Tibial nerve (tissue), 4 donors: ENCODE measurements at places on chromosomes 1 and 21.

DNA sequence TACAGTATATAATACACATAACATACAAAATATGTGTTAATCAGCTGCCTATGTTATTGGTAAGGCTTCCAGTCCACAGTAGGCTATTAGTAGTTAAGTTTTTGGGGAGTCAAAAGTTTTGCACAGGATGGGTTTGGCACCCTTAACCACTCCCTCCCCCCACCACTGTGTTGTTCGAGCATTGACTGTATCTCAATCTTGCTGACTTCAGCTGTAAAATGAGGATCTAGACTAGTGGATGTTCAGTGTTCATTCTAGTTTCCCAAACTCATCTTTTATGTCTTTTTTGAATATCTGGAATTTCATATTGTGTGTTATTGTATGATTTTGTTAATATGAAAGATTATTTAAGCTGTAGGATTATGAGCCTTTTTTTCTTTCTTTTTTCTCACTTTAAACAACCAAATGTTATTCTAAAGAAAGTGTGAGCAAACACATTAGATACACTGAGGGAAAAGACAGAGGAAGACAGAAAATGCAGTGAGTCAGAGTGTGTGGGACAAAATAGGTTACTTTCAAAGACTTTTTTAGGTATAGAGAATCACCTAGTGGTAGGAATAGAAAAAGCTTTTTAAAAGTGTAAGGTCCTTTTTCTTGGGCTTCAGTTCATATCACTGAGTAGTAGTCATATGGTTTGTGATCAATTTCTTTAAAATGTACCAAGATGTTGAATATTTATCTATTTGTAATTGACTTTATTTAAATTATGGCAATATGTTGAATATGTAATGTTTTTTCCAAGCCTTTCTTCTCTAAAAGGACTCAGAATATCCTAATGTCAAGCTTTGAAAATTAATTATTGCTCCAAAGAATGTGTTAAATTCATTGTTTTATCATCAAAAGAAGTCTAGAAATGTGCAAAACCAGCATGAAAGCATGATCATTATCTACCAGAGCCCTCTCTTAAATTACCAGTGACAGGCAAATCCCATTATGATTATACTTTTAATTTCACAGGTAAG lies 17.9 kb upstream of the CENPF start:
- DNase-seq: no peak

- DNase-seq: no peak
Measured at GRCh38 chr1:87743256-87743655, 414.6 kb downstream of the LMO4 start.

DNA sequence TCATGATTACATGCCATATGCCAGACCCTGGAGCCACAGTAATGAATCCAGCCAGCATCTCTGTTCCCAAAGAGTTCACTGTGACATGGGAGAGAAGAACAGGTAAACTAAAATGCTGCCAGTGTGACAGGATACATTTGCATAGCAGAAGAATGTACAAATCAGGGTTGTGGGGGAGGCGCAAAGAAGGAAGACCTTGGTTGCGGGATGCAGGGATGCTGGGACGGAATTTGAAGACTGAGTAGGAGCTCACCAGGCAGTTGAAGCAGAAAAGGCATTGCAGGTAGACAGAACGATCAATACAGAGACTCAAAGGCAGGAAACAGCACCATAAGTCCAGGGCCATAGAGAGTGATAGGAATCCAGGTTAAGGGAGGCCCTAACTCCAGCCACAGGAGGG lies 180.3 kb upstream of the ZC3H12A start:
- no peak for DNase-seq

- DNase-seq: no peak
Measured at GRCh38 chr1:150791585-150791984, 16.5 kb downstream of the CTSK start.

DNA sequence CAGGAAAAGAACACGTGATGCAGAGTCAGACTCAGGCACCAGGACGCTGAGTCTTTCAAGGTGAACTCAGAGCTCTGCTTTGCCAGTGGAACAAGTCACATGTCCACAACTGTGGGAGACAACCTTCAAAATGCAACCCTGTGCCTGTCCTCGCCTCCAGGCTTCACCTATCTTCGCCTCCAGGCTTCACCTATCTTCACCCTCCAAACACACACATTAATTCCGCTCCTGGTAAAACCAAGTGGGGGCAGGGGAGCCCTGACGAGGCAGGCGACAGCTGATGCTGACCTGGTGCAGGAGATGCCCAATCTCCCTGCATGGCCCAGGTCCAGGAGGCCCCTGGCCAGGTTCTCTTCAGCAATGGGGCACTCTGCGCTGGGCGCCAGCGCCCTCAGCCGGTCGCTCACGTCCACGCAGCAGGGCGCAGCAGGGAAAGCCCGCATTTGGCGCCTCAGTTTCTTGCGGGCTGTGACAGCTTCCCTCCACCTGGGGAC lies 28.0 kb upstream of the LSS start:
- no peak for DNase-seq

DNA sequence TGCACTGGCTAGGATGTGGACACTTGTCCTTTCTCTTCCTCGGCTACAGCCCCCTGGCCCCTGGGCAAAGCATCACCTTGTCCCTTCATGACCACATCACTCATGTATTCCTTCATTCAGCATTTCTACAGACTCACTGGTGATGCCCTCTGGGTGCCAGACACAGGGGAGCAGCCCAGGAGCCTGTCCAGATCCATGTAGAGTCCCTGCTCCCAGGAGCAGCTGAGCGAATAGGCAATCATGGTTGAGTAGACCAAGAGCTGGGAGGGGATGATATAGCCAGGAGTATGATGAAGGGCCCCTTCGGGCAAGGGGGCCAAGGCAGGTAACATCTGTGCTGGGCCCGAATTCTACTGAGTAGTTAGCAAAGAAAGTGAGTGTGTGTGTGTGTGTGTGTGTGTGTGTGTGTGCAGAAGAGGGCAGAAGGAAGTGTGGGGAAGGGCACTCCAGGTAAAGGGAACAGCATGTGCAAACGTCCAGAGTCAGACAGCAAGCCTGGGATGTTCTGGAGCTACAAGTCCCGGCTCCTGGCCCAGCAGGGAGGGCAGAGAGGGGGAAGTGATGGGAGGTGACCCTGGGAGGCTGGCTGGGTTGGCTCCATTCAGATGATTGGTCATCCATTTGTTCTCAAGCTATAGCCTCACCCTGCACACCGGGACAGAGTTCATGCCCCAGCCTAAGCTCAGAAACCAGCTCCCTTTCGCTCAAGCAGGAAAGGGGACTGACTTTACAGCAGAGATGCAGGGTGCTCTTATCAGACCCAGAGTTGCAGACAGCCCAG lies 21.0 kb upstream of the PIK3CD start:
- DNase-seq: no peak

DNA sequence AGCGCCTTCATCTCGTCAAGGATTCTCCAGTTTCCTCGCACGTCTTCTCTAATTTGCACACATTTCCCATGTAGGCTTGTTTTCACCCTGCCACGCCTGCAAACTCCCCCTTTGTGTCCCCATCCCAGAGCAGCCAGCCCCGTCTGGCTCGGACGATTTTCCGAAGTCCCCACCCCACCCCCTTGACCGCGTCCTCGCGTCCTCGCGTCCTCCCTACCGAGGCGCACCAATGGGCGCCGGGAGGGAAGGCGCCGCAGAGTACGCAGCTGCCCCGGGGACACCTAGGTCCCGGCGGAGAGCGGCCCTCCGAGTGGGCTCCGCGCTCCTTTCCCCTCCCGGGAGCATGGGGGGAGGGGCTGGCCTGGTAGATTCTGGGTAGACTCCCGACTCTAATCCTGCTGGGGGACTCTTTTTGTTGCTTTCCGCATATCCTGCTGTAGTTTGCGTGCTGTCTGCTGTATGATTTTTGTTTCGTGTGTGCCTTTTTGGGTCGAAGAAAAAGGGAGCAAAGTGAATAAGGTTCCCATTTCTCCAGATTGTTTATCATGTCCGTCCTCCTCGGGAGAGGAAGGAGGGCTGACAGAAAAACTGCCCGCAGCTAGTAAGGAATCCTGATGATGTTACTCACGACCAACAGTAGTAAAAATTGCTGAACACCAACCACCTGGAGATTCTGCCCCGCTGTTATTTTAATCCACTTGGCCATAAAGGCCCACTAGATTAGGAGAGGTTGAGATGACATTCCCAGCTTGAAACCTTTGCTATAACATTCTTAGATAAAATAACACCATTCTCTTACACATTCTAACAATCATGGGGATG lies 1.5 kb downstream of the CACHD1 start:
- no peak for DNase-seq

GRCh38 chr1:61079898-61080336 lies 2.4 kb upstream of the NFIA start:
- peak; percentile 80 for DNase-seq

GRCh38 chr1:109091078-109091838 lies 694 bp downstream of the TMEM167B start:
- no peak for DNase-seq

- no peak for DNase-seq
Measured at GRCh38 chr21:28518630-28519029, 474.0 kb downstream of the LTN1 start.

DNA sequence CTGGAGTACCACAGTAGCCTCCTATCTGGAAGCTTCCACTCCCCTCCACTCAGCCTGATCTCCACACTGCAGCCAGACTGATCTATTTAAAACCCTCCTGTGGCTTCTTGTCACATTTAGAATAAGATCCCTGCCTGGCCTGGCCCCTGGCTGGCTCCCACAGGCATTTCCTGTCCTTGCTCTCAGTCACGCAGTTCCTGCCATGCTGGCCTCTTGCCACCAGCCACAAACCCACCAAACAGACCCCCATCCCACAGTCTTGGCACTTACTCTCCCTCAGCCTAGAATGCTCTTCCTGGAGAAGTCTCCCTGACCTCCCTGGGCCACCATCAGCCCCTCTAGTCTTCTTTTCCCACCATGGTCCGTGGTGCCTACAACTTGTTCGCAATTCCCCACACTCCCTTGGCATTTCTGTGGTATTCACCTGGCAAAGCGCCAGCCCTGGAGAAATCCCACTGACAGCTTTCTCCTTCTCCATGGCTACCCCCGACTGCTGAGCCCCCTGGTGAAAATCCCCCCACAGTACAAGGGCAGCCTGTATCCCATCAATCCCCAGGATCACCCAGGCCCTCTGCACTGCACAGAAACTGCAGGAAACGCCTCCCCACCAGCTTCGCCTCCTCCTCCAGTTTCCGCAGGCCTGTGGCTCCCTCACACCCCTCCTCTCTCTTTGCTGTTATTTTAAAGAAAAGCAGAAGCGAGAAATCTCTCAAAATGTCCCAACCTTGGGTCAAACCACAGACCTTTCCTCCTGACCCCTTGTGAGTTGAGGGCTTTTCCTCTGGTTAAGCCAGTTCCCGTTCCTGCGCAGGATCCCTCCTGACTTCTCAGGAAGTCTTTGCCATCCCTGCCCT lies 94.5 kb downstream of the SYT2 start:
- DNase-seq: no peak

GRCh38 chr1:52532247-52532646 lies 20.6 kb downstream of the TUT4 start:
- DNase-seq: no peak

- DNase-seq: no peak
Measured at GRCh38 chr1:111471012-111471411, 2.8 kb upstream of the C1orf162 start.

- no peak for DNase-seq
Measured at GRCh38 chr1:85275701-85276214, 674 bp downstream of the BCL10 start.

DNA sequence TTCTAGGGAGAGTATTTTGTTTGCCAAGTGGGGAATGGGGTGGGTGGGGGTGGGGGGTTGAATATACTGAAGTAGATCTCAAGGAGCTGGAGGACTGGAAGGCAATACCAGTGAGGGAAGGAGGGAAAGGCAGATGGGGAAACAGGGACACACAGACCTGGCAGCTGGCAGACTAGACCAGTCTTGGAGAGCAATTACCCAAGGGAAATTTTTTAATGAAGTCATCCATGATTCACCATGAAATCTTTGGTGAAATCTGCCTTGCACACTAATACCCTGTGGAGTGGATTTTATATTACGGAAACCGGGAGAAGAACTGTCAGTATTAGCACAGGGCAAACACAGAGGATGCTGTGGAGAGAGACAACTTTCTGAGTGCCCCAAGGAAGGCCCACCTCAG lies 29.7 kb upstream of the MARK1 start:
- DNase-seq: no peak

- DNase-seq: no peak
Measured at GRCh38 chr1:222935239-222935900, 120.5 kb downstream of the DISP1 start.

DNA sequence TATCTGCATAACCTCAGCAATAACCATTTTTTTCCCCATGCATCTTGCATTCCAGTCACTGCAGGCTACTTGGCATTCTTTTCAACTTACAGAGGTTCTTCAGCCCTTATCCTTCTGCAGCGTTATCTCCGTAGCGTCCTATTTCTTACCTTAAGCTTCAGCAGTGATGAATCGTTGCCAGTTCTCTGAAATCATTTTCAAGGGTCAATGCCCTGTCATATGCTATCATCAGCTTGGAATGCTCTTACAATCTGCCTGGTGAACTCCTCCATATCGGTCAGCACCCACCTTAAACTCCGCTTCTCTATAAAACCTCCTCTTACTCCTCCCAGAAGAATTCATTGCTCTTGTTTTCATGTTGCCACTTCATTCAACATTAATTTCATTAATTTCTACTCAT lies 105.1 kb upstream of the DPH5 start:
- DNase-seq: no peak

DNA sequence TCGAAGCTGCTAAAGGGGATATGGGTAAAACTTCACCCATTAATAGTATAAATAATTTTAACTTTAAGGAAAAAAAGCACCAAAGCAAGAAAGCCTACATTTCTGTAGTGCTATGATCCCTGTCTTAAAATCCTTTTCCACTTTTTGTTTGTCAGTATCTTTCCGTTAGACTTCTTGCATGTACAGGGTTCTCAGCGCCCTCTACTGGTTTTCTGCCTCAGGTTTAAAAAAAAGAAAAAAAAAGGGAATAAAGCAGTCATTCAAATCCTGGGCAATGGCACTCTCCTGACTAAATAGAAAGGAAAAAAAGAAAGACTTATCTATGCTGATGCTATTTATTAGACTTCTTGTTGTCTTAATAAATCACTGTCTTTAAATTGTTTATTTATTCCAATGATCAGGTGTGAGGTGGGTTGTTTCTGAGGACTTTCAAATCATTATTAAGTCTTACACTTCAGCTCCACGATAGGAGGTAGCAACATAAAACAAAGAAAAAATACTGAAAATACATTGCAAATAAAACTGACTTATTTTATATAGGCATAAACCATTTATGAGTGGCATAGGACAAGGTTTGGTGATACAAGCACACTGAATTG lies 475.4 kb upstream of the NR5A2 start:
- DNase-seq: no peak

GRCh38 chr1:243979396-243979795 lies 71.7 kb upstream of the ZBTB18 start:
- no peak for DNase-seq

GRCh38 chr1:78303620-78304019 lies 187.2 kb upstream of the PTGFR start:
- peak; percentile 90 for DNase-seq

DNA sequence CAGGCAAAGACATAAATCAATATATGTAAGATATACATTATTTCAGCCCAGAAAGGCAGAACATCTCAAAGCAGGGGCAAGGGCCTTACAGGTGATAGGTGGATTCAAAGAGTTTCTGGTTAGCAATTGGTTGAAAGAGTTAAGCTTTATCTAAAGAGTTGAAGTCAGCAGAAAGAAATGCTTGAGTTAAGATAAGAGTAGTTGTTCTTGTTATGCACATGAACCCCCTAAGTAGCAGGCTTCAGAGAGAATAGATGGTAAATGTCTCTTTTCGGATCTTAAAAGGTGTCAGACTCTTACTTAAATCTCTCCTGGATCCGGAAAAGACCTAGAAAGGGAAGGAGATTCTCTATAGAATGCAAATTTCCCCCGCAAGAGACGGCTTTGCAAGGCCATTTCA lies 8.3 kb upstream of the ZBTB40 start:
- DNase-seq: no peak
